ENCODE measurements at places on chromosomes 5 and 9.
A peak's percentile ranks its signal among the peaks of the same experiment; 100 is the strongest.

GRCh38 chr5:168328814-168329213 lies 37.4 kb downstream of the WWC1 start:
- DNase-seq, result no peak

- no peak for DNase-seq
Observed at GRCh38 chr5:42715785-42716184, 40.8 kb upstream of the CCDC152 start.

GRCh38 chr5:102375272-102375671 lies 79.2 kb upstream of the SLCO4C1 start:
- DNase-seq, result no peak

DNA sequence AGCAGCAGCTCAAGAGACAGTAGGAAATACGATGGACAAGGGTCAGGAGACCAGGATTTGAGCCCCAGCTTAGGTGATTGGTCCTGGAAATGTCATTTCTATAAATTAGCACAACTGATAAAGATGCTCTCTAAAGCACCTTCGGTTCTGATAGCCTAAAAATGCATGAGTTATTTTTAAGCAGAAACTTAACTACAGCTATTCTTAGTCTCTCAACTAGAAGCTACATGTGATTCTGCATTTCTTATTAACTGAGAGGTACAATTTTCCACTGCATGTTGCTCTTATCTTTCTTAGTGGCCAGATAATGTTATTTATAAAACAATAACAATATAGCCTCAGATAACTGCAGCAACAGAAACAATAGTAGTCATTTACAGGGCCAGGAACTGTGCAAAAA lies 136.4 kb downstream of the GRIA1 start:
- no peak for DNase-seq

DNA sequence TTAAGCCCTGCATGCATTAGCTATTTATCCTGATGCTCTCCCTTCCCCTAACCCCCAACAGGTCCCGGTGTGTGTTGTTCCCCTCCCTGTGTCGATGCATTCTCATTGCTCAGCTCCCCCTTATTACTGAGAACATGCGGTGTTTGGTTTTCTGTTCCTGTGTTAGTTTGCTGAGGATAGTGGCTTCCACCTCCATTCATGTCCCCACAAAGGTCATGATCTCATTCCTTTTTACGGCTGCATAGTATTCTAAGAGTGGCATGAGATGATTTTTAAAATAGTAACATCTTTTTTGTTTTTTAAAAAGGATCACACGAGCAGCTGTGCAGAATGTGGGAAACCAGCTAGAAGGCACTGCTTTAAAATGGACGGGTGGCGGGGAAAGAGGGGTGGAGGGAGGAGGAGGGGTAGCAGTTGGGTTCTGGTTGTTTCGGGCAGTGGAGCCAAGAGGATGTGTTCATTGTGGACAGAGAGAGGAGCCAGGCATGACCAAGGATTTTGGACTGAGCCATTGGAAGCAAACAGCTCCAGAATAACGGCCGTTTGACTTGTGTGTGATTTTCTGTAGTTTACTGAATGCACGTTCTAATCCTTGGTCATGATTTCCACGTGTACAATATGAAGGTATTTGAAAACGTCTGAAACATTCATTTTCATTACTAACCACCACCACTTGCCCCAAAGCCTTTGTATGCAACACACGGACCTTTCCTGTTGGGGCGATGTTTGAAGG lies 1.7 kb upstream of the TENT4A start:
- DNase-seq, result no peak

DNA sequence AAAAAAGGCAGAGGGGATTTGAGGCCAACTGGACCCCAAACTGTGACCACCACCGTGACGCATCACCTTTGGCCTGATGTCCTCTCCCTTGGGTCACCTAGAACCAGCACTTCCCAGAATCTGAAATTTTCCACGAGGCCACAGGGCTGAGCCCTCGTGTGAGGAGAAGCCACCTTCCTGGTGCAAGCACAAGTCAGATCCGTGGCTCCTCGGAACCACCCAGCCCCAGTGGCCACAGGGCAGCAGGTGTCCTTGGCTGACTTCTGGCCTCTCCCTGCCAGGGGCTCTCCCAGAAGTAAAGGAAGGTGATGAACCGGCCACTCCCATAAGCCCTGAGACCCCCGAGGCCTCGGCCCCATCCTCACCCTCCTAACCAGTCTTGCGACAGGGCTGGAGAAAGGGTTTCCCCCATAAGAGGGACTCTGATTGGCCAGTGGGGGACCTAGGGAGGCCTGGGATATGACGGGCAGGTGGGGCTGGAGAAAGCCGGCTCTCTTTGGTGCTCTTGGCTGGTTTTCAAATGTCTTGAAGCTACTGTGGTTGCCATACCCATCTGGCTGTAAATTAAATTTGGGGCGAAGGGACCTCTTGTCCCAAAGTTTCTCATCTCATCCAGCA lies 20.9 kb upstream of the HMCN2 start:
- no peak for DNase-seq

DNA sequence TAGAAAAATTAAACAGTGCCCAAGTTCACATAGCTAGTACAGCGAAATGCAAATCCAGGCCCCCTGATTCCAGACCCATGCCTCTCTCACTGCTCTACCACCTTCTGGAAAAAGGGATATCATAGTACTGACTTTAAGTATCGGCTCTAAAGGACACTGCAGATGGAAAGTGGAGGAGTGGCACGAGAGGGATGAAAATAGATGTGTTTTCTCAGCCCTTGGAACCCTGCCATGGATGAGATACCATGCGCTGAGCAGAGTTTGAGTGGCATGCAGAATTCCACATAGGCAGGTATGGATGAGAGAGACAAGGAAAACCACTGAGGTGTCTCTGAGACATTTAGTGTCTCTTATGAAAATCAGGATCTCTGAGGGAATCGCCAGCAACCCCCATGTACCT lies 18.8 kb downstream of the CKMT2 start:
- DNase-seq, result no peak

GRCh38 chr5:171714261-171714660 lies 71.4 kb upstream of the SMIM23 start:
- DNase-seq, result no peak

GRCh38 chr9:92378865-92379560 lies 25.4 kb downstream of the OGN start:
- no peak for DNase-seq

DNA sequence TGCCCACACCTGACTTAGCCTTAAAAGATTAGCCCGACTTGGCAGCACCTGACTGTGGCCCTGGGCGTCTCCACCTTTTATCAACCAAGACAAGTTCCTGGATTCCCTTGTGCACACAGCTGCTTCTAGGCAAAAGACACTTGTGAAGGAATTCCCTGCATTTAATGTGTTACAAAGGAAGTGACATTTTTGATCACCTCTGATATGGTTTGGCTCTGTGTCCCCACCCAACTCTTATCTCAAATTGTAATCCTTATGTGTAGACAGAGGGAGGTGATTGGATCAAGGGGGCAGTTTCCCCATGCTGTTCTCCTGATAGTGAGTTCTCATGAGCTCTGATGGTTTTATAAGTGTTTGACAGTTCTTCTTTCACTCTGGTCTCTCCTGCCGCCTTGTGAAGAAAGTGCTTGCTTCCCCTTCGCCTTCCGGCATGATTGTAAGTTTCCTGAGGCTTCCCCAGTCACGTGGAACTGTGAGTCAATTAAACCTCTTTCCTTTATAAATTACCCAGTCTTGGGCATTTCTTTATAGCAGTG lies 2.6 kb upstream of the CPEB4 start:
- no peak for DNase-seq

GRCh38 chr9:121284733-121285451 lies 16.9 kb downstream of the GSN start:
- no peak for DNase-seq

- no peak for DNase-seq
Observed at GRCh38 chr5:143506836-143507552, 103.5 kb upstream of the NR3C1 start.

- peak; percentile 12 for DNase-seq
Observed at GRCh38 chr9:15231788-15232635, 75.0 kb downstream of the TTC39B start.

DNA sequence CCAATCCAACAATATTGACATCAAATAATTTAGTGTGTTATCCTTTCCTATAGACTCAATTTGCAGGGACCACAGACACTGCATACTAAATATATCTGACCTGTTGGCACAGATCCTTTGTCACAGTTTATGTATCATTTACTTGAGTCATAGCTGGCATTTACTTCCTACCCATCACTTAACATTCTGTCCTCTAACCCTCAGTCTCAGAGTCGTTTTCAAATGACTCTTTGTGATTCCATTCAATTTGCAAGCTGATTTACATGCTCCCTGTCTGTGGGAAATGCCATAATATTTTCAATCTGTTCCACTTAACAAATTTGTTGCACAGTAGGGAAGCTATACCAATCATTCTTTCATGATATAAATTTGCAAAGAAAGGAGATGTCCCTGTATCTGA lies 265.7 kb upstream of the EDIL3 start:
- no peak for DNase-seq

- DNase-seq, result peak; percentile 44
Observed at GRCh38 chr9:131799177-131799823, 59.4 kb upstream of the RAPGEF1 start.

DNA sequence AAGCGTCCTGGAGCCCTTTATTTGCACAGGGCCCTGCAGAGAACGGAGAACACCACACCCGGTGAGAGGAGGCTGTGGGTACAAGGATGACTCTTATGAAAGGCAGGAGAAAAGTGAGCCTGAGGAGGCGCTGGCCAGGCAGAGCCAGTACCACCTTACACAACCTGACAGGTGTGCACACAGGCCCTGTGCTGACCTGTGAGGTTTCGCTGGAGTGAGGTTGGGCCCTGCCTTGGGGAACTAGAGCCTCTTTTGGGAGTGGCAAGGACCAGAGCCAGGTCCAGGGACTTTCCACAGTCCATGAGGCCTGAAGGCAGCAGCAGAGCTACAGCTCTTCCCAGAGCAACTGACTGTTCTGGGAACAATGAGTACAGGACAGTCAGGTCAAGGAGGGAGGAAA lies 3.1 kb downstream of the SRD5A1 start:
- no peak for DNase-seq

- no peak for DNase-seq
Observed at GRCh38 chr5:165620394-165620793, 2115.0 kb downstream of the MAT2B start.

- no peak for DNase-seq
Observed at GRCh38 chr9:6575324-6576034, 70.0 kb downstream of the GLDC start.

- no peak for DNase-seq
Observed at GRCh38 chr9:108766626-108767161, 89.1 kb downstream of the ACTL7B start.

DNA sequence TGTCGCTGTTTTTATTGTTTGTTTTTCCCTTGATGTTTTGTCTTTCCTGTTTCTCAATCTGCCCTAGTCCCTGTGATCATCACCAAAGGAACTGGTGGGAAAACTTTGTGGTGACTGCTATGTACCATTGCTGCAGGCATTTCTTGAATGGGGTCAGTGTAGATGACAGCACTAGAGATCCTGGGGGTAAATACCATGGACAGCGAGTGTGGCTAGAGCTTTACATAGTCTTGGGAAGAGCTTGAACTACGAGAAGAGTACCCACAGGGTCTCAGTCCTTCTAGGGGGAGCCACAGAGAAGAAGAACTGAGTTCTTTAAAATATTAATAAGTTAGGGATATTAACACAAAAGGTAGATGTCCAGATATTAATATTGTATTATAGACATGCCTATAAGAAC lies 138.8 kb downstream of the PAM start:
- no peak for DNase-seq

DNA sequence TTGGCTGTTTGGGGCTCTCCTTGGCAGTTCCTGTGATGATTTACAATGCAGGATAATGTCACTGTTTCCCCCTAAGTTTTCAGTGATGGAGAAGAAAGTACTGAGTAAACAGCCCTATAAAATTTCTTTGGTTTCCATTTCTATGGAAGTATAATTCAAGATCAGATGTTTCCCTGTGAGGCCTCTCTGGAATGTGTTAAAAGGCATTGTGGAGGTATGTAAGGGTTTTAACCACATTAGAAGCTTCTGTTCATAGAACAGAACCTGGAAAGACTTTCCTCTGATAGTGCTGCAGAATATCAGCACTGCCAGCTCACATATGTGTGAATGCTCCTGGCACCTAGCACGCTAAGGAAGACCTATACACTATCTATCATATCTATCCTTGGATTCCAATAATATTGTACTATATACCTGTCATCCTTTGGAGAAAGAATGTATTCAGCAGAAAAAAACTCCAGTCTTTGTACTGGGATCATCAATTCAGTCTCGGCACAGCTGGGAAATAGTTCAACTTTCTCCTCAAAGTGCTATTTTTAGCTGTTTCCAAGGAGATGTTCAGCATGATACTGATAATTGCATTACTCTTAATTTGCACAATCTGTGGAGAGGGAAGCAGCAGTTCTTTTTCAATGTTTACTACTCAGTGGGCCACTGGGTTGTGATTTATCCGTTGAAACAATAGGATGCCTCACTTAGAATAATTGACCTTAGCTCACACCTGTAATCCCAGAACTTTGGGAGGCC lies 21.9 kb downstream of the TTC1 start:
- DNase-seq, result no peak

DNA sequence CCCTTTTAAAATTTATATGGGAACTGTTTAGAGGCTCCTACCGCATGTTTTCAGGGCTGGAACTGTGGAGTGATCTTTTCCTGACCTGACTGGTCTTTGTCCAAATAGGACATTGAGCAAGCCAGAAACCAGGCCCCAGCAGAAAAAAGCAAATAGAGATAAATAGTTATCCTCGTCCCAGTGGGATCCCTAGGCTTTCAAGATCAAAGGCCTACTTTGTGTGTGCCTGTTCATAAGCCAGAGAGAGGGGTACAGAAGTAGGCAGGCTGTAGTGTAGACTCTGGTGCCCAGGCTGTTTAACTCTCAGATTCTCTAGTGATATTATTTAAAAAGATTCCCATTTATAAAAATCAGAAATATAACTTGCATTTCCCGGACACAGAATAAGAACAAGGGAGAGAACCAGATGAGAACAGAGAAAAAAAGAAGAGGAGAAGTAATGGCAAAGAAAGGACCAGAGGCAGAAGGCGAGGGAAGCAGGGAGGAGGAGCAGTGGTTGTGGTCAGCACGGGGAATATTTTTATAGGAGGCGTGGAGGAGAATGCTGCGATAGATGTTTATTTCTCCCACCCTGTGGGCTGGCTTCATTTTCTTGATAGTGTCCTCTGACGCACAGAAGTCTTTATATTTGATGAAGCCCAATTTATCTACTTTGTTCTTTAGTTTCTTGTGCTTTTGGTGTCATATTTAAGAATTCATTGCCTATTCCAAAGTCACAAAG lies 101.2 kb downstream of the AOPEP start:
- no peak for DNase-seq

GRCh38 chr5:67983251-67984110 lies 232.1 kb upstream of the PIK3R1 start:
- no peak for DNase-seq

- DNase-seq, result no peak
Observed at GRCh38 chr9:8374471-8374870, 574.9 kb upstream of the DMAC1 start.

GRCh38 chr9:70390933-70391341 lies 23.5 kb downstream of the KLF9 start:
- no peak for DNase-seq
